ENCODE measurements at places on chromosomes 16 and 17.

GRCh38 chr16:46866286-46866685 is 17.9 kb upstream of the GPT2 start:
- DNase-seq, result no peak

GRCh38 chr17:40345161-40345993 is 19.2 kb downstream of the GJD3 start:
- no peak for DNase-seq

DNA sequence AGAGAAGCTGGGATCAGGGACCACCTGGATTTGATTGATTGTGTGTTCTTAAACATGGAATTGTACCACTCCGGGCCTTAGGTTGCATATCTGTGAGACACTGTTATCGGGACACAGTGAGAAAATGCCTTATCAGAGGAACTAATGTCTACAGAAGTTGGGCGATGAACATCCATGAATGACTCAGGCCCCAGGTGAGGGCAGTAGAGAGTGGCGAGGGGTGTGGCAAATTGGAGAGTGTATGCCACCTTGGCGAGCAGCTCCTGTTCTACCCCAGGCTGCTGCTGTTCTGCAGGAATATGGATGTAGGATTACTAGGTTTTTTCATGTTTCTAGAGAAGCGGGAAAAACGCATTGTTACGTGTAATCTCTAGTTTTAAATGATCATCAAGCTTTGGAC is 38.8 kb downstream of the CLEC16A start:
- no peak for DNase-seq

- DNase-seq, result no peak
Observed at GRCh38 chr16:79165079-79165478, 435.5 kb downstream of the MAF start.

DNA sequence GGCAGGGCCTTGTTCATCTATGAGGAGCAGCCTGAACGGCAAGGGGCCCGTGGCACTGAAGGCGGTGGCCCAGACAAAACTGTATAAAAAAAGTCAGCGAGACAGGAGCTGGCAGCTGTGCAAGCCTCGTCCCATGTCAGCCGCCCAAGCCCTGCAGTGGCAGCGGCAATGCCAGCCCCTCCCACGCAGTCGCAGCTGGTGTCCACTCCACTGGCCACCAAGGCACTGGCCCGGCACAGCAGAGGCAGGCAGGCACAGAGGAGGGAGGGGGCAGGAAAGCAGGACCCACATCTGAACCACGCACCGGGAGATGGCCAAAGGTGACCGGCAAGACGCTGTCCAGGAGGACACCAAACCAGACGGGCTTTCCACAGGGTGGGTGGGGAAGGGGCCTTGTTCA is 15.9 kb upstream of the C16orf95 start:
- DNase-seq, result no peak

DNA sequence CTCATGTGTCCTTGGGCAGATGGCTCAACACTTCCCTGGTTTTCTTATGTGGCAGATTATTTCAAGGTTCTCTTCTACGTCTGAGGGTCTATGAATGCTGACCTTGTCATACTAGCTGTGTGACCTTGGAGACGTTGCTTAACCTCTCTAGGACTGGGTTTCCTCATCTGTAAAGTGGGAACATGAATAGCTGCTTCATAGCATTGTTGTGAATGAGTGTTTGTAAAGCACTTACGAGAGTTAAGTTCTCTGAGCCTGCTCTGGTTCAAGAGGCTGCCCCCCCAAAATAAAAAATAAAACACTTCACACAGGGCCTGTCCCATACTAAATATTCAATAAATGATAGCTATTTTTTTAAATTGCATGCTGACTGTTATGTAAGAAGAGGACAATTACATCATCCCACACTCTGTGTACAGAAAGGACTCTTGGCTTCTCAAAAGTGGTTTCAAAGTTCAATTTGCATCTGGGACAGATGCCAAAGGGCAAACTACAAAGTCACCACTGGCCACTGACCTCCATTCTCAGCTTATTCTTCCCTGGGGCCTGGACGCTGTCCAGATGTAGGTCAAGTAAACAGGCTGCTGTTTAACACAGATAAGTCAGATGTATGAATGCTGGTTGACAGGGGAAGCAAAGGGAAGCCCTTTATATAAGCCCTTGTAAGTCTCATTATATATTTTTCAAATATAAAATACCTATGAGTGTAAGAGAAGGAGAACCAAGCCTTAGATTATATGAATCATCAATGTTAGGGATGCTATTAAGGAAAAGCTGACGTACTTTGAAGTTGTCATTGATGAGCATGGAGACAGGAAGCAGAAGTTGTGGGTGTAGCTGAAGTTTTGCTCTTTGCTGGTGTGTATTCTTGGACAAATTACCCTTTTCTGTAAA is 15.4 kb upstream of the NDEL1 start:
- DNase-seq, result no peak

DNA sequence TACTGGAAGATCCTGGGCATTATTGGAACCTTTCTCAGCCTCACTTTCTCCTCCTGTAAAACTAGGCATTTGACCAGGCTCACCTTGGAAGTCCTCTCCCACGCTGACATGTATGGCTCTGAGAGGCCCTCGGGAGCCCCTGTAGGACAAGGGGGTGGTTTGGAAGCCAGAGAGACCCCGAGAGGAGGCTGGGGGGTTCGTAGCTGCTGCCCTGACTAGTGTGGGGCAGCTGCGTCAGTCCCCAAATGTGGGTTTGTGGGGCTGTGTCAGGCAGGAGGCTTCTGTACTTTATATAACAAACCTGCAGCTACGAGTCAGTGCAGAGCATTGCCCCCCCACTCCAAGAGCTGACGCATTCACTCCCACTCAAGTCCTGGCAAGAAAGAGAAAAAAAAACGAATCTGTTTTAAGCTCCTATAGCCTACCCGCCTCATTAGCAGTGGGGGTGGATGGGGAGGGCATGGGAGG is 1.8 kb downstream of the CX3CL1 start:
- DNase-seq, result no peak

DNA sequence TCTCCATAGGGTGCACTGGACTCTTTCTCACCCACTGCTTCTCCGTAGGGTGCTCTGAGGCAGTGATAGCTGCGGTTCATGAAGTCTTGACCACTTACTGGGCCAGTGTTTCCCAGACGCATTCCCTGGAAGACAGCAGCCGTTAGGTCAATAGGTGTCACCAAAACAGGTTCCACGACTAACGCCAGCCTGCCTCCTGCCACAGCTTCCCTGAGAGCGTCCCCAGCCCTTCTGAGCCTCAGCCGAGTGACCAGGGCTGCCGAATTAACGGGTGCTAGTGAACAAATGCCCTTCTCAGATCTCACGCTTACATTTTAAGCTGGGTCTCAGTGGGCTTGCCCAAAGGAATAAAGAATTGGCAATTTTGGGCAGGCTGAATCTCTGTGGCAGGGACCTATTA is 188.7 kb upstream of the TNRC6C start:
- no peak for DNase-seq

- DNase-seq, result no peak
Observed at GRCh38 chr16:28182183-28182582, 29.6 kb downstream of the XPO6 start.

- DNase-seq, result no peak
Observed at GRCh38 chr17:5694551-5694950, 110.2 kb upstream of the NLRP1 start.

DNA sequence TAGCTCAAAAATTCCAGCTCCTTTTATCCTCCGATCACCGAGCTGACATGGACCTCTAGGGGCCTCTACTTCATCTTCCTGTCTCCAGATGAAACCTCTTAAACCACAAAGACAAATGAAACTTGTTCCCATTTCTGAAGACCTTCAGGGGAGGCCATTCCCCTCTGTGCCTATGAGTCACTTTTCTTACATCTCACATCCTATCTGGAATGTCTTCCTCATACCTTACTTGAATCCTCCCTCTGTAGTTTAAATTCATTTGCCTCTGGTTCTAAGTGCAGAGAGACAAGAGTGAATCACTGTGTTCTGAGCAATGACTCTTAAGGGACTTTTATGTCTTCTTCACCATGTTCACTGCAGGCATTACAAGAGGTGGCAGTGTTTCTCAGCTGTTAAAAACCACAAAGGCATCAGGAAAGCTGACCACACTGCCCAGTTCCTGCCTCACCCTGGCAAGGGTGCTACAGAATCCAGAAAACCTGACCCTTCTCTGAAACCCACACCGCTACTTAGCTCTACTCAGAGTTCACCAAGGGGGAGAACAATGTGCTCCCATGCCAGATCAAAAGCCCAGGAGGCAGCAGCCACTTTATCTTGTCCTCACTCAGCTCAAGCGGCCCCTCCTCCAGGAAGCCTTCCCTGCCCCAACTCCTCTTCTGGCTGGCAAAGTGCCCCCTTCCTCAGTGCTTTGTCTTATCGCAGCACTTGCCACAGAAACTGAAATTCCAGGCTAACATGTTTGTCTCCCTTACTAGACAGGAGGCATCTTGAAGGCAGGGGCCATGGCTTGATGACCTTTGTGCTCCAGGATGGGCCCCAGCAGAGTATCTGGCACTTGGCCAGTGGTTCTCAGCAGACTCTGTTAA is 6.4 kb downstream of the CUEDC1 start:
- DNase-seq, result peak; percentile 99

DNA sequence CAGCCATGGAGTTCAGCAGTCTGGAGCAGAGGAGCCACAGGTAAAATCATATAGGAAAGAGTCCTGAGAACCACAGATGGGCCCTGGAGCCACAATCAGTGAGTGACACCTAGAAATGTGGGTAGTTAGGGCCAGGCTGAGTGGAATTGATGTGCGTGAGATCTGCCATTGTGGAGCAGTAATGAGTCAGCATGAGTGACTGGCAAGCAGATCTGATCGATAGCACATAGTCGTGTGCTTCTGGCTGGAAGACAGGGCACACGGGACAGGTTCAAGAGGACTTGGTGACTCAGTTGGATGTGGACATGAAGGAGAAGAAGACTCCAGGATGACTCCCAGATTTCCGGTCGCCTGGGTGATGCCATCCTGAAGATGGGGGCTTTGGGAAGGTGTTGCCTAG is 12.3 kb downstream of the ADORA2B start:
- no peak for DNase-seq

DNA sequence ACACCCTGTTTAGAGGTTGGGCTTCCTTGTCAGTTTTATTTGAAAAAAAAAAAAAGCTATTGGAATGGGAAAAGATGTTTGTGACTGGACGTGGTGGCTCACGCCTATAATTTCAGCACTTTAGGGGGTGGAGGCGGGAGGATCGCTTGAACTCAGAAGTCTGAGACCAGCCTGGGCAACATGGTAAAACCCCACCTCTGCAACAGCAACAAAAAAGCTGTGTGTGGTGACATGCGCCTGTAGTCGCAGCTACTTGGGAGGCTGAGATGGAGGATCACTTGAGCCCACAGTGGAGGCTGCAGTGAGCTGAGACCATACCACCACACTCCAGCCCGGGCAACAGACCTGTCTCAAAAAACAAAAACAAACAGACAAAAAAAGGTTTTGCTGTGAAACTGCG is 66.1 kb upstream of the SIAH1 start:
- DNase-seq, result no peak

DNA sequence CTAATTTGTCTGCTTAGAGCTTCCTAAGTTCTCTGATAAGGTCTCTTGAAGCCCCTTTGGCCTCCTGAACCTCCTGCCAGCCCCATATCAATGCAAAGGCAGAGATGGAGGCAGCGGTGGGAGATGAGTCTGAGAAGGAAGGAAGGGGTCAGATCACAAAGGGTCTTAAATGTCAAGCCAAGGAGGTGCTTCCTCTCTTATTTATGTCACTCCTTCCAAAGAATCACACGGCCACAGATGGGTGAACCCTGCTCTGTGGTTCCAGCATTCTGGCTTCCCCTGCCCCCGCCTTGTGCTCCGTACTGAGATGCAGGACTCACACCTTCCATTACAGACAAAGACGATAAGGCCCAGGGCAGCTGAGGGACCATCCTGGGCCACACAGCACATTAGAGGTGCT is 96.3 kb downstream of the GSG1L start:
- DNase-seq, result no peak

DNA sequence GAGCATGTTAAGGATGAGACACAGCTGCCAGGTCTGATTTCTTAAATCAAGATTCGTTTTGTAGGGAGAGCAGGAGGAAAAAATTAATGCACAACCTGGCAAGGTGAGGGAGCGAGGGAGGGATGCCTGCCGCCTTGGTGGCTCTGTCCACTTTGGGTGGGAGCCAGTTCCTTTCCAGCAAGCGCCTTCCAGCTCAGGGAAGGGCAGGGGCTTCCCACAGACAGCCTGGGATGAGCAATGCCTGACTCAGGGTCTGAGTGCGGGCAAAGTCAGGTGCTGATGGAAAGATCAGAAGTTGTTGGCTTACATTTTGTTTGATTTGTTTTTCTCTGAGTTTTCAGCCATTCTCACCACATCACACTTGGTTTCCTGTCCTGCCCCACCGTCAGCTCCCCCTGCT is 220.7 kb downstream of the ENGASE start:
- no peak for DNase-seq

- no peak for DNase-seq
Observed at GRCh38 chr16:13109171-13109570, 207.8 kb downstream of the SHISA9 start.

- DNase-seq, result peak; percentile 9
Observed at GRCh38 chr17:5758651-5759050, 174.3 kb upstream of the NLRP1 start.

GRCh38 chr16:53636978-53637377 is 66.7 kb downstream of the RPGRIP1L start:
- DNase-seq, result no peak

- DNase-seq, result no peak
Observed at GRCh38 chr17:73855720-73856333, 211.6 kb upstream of the SDK2 start.

- DNase-seq, result no peak
Observed at GRCh38 chr16:4481526-4481925, 5.3 kb downstream of the HMOX2 start.

DNA sequence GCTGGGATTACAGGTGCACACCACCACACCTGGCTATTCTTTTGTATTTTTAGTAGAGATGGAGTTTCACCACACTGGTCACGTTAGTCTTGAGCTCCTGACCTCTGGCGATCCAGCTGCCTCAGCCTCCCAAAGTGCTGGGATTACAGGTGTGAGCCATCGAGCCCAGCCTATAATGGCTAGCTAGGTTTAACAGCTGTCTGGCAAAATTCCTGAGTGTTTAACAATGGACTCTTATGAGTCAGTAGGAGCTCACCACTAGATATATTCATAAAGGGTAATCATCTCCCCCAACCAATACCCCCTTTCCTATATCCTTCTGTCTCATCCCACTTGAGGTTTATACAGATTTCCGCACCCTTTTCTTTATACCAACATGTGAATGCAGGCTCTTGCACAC is 91.5 kb upstream of the CDH13 start:
- no peak for DNase-seq

GRCh38 chr16:28879261-28879840 is 1.1 kb downstream of the ATP2A1 start:
- no peak for DNase-seq

DNA sequence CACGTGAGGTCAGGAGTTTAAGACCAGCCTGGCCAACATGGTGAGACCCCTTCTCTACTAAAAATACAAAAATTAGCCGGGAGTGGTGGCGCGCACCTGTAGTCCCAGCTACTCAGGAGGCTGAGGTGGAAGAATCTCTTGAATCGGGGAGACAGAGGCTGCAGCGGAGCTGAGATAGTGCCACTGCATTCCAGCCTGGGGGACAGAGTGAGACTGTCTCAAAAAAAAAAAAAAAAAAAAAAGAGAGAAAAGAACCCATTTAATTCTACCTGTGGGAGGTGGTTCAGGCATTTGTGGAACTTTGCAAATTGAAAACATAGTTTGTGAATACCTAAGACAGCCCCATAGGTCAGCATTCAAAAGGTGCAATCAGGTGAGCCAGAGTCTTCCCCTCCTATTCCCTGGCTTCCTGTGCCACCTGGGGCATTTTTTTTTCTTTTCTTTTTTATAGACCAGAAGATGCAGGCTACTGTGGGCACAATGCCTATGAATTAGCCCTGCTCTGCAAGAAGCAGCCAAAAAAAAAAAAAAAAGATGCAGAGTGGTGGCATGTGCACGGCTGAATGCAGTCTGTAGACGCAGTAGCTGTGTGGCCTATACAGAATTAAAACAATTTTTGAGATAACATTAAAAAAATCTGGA is 9.1 kb upstream of the SOCS3 start:
- no peak for DNase-seq
